ENCODE measurements at places on chromosomes 11 and 22. TPM values are rescaled to one million over a fixed set of nuclear protein-coding genes. Genes with fewer than 3 reads are reported as not detected.

TRIM48 gene
- not detected for total RNA-seq

CHST1 gene
- total RNA-seq = not detected

CCDC87 gene
- 0.08 TPM for total RNA-seq

MS4A6E gene
- not detected for total RNA-seq

LBHD1 gene
- total RNA-seq = 21.3 TPM

ISX gene
- not detected for total RNA-seq

CD248 gene
- 2.5 TPM for total RNA-seq

DNA sequence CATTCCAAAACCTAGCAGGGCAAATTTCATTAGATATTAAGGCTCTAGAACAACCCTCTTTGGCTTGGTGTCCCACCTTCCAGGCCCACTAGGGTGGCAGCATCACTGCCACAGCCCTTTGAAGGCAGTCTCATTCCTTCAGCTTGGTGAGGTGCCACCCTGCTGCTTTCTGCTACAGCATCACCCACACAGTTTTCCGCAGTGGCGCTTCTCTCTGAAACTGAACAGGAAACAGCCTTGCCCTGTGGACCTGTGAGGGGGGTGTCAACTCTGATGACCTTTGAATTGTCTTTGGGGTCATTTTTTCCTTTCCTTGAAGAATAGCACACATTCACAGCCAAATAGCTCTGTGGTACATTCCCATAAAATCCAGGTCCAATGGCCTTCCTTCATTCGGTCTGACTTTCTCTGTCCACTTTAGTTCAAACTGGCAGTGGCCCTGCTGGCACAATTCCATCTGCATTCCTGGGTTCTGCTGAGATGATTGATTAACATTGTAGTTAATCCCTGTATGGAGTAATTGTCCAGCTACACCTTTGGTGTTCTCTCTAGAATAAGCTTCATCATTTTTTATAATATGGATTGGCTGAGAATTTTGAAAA is 251.9 kb upstream of the FAT3 start:
- H3K27me3 ChIP-seq = no peaks in the 10 kb centered on the region
- no peaks in the 10 kb centered on the region for H3K4me1 ChIP-seq
- no peaks in the 10 kb centered on the region for H3K36me3 ChIP-seq
- no peak overlapping the region for H3K4me3 ChIP-seq

- DNase-seq = no peak
- H3K4me3 ChIP-seq = no peak overlapping the region
- H3K36me3 ChIP-seq = peaks cover 11% of the 10 kb centered on the region
- no peak overlapping the region for H3K27ac ChIP-seq
- no peaks in the 10 kb centered on the region for H3K27me3 ChIP-seq
These were observed 7.3 kb upstream of the RGL4 start for GRCh38 chr22:23683545-23683944.

DNA sequence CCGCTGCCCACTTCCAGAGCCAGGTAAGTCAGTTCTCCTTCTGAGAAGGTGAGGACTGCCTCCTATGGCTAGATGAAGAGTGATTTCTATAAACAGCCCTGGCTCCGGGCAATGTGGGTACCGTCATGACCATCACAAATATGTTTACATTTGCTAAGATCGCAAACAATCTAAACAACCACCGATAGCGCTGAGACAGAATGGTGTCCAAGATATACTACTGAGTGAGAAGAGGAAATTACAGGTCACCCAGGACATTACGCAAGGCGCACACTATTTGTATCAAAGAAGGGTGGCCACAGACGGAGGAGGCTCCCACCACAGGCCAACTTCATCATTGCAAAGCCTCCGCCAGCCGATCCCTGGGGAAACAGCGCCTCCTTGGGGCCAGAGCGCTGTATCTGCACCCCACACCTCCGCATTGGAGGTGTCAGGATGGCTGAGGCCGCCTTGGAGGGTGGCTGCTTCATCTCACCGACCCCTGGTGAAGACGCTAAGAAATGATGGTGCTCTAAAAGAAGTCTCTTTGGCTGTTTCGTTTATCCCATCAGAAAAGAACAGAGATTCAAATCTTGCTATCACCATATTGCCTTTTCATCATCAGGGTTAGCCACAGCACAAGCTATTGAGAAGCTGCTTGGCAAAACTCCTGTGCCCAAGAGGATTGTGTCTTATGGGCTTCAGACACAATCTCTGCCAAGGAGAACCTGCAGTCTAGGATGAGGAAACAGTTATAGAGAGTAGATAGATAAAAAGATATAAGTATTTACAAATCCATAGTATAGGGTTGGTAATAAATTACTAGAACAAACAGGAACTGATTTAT is 12.3 kb upstream of the ASRGL1 start:
- no peaks in the 10 kb centered on the region for H3K36me3 ChIP-seq
- peaks cover 2% of the 10 kb centered on the region for H3K4me1 ChIP-seq
- DNase-seq = peak; percentile 68
- H3K27me3 ChIP-seq = peaks cover 3% of the 10 kb centered on the region
- no peak overlapping the region for H3K4me3 ChIP-seq
- H3K27ac ChIP-seq = no peak overlapping the region

- H3K4me3 ChIP-seq = no peak overlapping the region
- peak overlapping the region; percentile 63 for H3K27ac ChIP-seq
- peaks cover 2% of the 10 kb centered on the region for H3K27me3 ChIP-seq
- H3K36me3 ChIP-seq = peaks cover 2% of the 10 kb centered on the region
- H3K4me1 ChIP-seq = peaks cover 17% of the 10 kb centered on the region
These were observed 125.4 kb downstream of the CASP12 start for GRCh38 chr11:104772806-104773241.

DNA sequence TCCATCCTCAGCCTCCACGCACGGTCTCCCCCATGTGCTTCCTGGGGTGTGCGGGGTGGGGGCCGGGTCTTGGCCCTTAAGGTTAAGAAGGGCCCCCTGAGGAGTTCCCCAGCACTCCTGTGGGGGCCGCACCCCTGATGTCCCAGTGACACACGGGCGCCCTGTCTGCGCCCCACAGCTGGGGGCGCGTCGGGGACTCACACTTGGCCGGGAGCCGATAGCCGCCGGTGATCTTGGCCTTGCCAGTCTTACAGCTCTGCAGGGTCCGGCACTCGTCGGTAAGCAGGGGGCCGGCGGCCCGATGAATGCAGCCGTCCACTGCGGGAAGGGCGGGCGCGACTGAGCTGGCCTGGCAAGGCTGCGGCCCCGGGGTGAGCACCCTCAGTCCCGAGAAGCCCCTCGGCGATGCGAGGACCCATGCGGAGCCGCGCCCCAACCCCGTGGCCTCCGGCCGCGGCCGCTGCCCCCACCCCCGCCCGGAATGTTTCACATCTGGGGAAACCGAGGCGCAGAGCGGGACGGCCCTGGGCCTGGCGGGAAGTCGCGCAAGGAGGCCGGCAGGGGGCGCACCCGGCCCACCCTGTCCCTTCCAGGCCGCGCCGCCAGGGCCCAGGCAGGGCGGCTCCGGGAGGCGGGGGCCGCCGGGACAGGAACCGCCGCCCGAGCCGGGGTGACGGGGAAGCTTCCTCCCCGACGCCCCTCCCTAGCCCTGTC is 13.9 kb downstream of the OTUB1 start:
- peaks cover 13% of the 10 kb centered on the region for H3K4me1 ChIP-seq
- peak; percentile 72 for DNase-seq
- H3K27ac ChIP-seq = no peak overlapping the region

DNA sequence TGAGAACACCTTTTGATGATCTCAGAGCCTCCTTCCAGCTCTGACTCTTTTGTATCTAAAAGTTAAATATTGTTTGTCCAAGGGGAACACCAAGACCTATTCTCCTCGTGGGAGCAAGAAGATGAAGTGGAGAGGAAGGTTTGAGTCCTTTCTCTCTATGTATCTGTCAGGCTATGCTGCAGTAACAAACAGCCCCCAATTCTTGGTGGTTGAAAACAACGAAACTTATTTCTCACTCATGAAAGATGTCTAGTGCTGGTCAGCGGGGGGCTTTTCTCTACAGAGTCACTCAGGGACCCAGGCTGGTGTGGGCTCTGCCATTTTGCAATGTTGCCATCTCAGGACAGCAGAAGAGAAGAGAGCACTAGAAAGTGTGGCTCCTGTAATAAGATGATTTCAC is 6.2 kb upstream of the CRYBB2 start:
- no peak overlapping the region for H3K4me3 ChIP-seq
- H3K36me3 ChIP-seq = no peaks in the 10 kb centered on the region
- DNase-seq = no peak
- H3K27me3 ChIP-seq = peaks cover 12% of the 10 kb centered on the region
- H3K27ac ChIP-seq = no peak overlapping the region
- no peaks in the 10 kb centered on the region for H3K4me1 ChIP-seq

DNA sequence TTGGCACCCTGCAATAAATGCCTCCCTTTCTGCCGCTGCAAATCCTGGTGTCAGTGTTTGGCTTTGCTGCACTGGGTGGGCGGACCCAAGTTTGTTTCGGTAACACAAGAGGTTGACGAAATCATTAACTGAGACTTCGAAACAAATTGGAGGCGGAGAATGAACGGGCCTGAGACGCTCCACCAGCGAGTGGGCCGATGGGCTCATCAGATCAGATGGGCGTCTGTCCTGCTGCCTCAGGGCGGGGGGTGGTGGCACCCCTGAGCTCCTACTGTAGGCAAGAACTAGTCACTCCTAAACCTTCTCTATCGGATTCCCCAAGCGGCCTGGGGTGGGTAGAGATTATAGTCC is 918 bp upstream of the CAPN5 start:
- no peak for DNase-seq
- no peaks in the 10 kb centered on the region for H3K36me3 ChIP-seq
- H3K4me3 ChIP-seq = peak overlapping the region; percentile 76
- H3K27me3 ChIP-seq = peaks cover 21% of the 10 kb centered on the region

DNA sequence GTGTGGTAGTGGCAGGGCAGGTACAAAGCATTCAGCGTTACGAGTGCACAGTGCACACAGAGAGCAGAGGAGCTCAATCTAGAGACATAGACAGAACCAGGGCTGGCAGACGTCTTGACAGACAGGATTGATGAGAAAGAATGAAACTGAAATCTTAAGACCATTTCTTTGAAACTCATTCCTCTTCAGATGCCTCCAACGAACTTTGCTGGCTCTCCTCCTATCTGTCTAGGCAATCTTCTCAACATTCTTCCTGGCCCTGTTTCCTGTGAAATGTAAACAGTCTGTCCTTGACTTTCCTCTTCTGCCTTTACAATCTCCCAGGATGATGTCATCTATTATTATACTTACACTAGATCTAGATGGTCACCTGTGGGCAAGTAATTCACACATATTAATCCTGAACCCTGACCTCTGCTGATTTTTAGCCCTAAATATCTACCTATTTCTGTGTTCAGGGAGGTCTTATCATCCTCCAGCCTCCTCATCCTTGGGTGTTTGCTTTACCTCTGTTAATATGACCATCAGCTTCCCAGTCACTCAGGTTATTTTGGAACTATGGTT is 119.5 kb downstream of the ENTHD1 start:
- peaks cover 2% of the 10 kb centered on the region for H3K27me3 ChIP-seq
- DNase-seq = peak; percentile 82
- H3K4me1 ChIP-seq = peaks cover 50% of the 10 kb centered on the region
- peak overlapping the region; percentile 85 for H3K27ac ChIP-seq
- peaks cover 14% of the 10 kb centered on the region for H3K36me3 ChIP-seq

DNA sequence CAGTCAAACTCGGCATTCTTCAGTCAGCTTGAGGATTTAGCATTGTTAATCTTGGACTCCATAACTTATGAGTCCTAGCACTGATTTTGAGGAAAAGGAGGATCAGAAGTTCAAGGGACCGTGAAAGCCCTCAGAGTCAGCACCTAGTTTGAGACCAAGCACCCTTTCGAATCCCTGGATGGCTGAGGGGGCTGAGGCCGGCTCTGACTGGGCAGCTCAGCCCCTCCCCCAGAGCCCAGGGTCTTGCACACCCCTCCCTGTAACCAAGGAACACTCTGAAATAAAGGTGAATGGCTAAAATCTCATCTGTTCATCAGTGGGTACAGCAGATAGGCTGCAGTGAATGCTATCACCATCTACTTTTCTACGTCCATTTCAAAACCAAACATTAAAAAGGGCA is 27.3 kb downstream of the SLC25A18 start:
- DNase-seq = no peak
- H3K4me3 ChIP-seq = no peak overlapping the region
- peaks cover 29% of the 10 kb centered on the region for H3K36me3 ChIP-seq
- H3K27ac ChIP-seq = no peak overlapping the region

- H3K4me3 ChIP-seq = no peak within 1 kb of the TSS
- H3K27me3 ChIP-seq = peaks cover 2% of the 10 kb centered on the region
- DNase-seq = no peak
- H3K27ac ChIP-seq = peak within 1 kb of the TSS; percentile 72
These were observed at the start of gene ZP1 for GRCh38 chr11:60866911-60867870. Gene ZP1, plus strand, starts transcription at chr11:60867542. Its CDS starts 20 bp downstream, at chr11:60867562.

- peaks cover 24% of the 10 kb centered on the region for H3K27me3 ChIP-seq
- peaks cover 16% of the 10 kb centered on the region for H3K4me1 ChIP-seq
- DNase-seq = no peak
- no peak overlapping the region for H3K27ac ChIP-seq
- H3K36me3 ChIP-seq = no peaks in the 10 kb centered on the region
These were observed 86.0 kb downstream of the RPS6KA4 start for GRCh38 chr11:64444838-64445441.

GRCh38 chr11:78251083-78251775 is 62.5 kb downstream of the USP35 start:
- peaks cover 2% of the 10 kb centered on the region for H3K4me1 ChIP-seq
- no peak for DNase-seq
- no peak overlapping the region for H3K4me3 ChIP-seq
- H3K36me3 ChIP-seq = peaks cover 20% of the 10 kb centered on the region

DNA sequence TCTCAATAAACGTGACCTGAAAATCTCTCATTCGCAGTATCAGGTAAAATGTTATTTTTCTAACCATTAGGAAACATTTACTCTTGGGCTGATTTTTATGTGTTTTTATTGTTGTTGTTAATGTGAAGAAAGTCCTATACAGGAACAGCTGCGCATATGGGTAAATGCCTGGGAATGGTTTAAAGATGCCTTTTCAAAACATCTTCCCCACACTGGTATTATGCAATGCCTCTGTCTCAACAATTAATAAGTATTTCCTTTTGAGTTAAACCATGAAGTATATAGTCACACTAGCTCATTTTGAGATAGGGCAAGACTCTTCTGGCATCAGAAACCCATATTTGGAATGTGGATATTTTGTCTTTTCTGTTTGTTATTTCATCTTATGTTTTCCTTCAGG is 13.7 kb upstream of the LIN7C start:
- no peaks in the 10 kb centered on the region for H3K36me3 ChIP-seq
- no peak overlapping the region for H3K27ac ChIP-seq
- no peaks in the 10 kb centered on the region for H3K4me1 ChIP-seq
- no peak for DNase-seq
- no peak overlapping the region for H3K4me3 ChIP-seq

DNA sequence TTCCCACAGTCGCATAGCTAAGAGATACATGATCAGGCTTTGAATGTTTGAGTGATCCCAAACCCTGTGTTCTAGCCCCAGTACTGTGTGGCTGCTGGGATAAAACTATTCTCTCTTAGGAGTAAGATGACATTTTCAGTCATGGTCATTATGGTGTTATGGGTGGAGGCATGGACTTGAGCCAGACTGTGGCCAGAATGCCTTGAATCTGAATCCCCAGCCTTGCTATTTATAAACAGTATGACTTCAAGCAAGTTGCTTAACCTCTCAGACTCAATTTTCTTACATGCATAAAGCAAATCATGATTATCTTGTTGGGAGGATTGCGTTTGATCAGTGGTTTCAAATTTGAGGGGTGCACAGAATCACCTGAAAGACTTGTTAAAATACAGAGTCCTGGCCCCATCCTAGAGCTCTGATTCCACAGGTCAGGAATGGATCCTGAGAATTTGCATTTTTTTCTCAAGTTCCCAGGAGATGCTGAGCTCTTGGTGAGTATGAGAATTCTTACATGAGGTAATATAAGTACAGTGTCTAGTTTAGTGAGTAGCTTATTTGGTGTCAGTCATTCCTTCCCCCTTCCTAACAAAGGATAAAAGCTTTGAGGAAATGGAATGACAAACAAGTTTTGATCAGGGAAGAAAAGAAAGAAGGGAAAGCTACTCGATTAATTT is 571.7 kb downstream of the METTL15 start:
- no peak overlapping the region for H3K27ac ChIP-seq
- no peaks in the 10 kb centered on the region for H3K4me1 ChIP-seq
- no peak overlapping the region for H3K4me3 ChIP-seq
